Stimulated activated CD4-positive, alpha-beta T cell treated with anti-CD3 and anti-CD28 coated beads, TNF-alpha, amount 100 ng/mL, for 24 hours (primary cell): ENCODE measurements at places on chromosomes 7 and 10.

- no peak for DNase-seq
These were observed 143.8 kb upstream of the PCLO start for GRCh38 chr7:83306502-83306901.

DNA sequence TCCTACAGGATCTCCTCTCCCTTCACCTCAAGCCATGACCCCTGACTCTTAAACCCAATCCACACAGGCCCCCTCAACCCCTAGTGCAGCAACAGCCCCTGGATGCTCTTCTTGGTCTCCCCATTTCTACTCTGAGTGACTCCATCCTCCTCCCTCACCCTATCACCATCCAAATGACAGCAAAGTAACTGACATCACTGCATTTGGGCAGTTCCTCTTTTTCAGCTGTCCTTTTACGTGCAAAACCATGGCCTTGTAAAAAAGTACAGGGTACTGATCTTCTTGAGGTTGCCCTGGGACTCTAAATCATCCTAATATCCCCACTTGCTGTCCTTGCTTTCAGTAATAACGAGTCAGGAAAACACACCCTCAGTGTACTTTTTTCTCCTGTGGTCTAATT, 454.9 kb downstream of the ADRA2A start:
- no peak for DNase-seq

DNA sequence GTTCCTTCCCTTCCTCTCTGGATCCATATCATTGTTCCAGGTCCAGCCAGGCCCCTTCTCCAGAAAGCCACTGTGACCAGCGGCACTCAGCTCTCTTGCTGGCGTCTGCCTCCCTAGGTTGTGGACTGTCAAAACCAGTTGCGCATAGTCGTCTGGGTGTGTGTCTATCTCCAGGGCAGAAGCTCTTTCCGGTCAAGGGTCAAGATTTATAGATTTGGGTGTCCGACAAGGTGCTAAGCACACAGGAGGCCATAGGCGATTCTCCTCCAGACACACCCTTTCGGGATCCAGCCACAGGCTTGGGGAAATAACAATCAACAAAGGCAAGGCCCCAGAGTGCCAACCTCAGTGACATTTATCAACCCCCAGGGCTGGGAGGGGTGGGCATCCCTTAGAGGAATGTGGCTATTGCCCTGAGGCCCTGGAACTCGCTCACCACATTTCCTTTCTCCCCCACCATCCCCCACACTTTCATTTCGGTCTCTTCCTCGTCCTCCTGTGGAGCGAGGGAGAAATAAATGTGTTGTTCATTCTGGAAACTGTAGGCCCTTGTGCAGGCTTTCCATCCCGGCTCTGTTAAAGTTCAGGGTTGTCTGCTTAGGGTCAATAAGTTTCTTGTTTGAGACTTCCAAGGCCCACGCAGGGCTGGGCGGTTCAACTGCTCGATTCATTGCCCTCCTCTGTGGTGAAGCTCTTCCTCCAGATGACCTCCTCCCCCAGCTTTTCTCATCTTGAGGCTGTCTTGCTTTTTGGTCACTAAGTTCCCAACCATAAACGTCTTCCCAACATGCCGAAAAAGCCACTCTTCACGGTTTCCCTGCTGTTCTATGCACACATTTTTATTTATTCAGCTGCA, 57.9 kb downstream of the AFAP1L2 start:
- no peak for DNase-seq

DNA sequence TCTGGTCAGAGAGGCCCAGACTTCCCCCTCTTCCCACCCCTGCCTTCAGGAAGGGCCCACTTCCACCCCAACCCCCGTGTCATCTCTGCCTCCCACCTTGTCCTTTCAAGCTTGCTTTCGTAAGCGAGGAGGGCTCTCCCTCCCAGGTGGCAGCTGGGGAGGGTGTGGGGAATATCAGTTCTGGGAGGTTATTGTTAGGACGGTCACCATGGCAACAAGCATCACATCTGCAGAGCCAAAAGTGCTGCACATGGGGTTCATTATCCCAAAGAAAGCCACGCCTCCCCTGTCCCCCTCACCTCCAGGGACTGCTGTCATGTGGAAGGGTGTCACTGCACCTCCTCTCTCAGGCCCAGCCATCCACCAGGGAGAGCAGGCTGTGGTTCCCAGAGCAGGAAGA, 2.6 kb upstream of the CAMK2B start:
- DNase-seq = no peak

DNA sequence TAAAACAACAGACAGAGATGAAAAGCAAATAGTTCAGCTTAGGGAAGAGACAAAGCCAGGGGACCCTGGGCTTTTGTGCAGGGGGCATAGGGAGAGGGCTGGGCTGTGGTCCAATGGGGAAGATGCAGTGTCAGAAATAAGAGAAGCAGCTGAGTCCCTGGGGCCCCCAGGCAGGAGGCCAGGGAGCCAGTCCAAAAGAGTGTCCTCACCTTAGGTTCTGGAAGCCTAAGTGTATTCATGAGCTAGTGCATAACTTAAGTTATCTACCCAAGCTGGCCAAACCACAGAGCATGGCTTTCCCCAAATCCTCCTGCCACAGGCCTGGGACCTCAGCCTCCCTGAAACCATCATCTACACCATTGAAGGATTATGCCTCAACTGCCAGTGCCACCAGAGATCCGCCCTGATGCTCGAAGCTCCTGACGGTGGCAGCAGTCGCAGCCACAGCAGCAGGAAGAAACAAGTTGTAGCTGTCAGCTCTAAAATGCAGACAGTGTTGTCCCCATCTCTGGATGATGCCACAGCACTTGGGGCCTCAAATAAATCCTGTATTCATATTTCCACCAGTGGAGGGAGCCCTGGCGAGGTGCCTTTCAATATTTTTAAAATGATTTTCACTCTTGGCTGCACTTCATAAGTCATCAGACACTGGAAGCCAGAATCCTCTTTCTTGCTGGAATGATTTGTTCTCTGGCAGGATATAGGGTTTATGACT, 574.6 kb downstream of the GRID1 start:
- no peak for DNase-seq
